Activated T-helper 1 cell treated with anti-CD3 and anti-CD28 coated beads, Interleukin-12 subunit alpha, Interleukin-12 subunit beta, Interleukin-2, Interleukin-4 antibody, amounts not matched to agents 30 ng/mL and 10 ng/mL and 1 ng/mL, durations not matched to agents 14 hours and 24 hours and 36 hours (primary cell): ENCODE measurements at places on chromosomes 2 and 18. TPM values are rescaled to one million over a fixed set of nuclear protein-coding genes. Genes with fewer than 3 reads are reported as not detected.

DNA sequence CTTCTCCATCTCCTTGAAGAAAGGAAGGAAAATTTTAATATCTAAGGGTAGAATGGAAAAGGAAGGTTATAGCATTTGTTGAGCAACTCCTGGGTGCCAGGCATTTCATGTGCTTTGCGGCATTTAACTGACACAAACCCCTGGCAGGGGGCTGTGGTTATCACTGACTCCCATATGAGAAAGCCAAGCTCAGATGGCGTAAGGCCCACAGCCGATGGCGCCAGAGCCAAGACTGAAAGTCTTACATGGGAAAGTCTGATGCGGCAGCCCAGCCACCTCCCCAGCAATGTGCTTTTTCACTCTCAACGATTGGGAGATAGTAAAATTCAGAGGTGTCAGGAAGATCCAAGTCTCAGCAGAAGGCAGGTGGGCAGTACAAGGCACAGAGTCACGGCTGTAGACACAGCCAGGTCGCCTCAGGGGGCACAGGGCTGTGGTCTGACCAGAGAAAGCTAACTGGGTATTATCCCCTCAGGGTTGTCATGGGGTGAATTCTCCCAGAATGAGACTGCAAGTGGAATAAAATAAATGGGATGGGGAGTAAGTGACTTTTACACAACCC, 324.2 kb upstream of the NCKAP5 start:
- no peak for DNase-seq

DNA sequence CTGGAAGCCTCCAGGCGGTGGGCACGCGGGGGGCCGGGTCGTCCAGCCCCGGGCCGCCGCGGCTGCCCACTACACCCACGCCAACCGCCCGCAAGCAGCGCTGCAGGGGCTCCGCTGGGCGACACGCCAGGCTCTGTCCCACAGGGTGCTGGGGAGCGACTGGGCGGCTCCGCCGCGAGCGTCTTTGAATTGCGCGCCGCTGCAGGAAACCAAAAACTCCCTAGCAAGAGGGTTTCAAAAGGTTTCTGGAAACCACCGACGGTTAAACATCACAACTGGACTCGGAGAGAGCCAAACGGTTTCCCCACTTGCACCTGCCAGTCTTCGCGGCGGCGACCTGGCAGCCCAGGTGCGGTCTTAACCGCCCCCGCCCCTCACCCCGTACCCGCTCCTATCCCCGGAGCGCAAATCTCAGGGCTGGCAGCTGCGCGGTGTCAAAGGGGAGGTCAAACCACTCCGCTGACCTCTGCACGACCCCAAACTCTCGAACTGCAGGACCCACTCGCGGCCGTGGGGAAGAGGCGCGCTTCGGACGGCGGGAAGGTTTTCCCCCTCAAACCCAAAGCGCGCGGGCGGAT, 1.0 kb downstream of the CXCR4 start:
- DNase-seq = peak; percentile 75

Gene PNO1
- total RNA-seq = 31.3 and 33.4 TPM in 2 replicates

DNA sequence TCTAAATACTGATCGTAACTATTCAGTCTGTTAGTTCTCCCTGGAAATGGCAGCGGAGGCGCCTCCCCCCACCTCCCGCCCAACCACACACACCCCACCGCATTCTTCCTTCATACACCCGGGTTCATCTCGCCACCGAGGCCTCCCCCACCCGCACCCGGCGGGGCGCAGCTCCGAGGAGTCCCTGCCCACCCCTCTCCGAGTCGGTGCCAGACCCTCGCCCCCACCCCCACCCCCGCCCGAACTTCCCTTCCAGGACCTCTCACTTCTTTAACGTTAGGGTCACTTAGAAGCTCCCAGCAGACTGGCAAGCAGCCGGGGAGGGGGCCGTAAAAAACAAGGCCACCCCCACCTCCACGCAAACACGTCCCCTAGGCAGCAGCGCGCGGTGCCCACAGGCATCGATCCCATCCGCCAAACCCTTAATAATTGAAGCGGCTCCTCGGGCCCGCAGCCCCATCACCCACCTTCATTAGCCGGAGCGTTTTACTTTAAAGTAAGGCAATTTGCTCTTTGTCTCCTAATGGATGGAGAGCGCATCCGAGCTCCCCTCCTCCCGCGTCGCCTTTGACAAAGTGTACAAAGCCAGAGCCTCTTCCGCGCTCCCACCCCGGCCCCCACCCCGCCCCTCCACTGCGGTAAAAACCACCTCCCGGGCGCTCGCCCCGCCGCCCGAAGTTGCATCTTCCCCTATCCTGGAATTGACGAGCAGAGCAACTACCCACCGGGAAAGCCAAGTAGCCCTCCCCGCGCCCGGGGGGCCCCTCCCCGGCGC, 624 bp downstream of the ZNF516 start:
- no peak for DNase-seq

GRCh38 chr2:206353685-206354084, 79.2 kb downstream of the ZDBF2 start:
- DNase-seq = no peak

- no peak for DNase-seq
Observed at GRCh38 chr2:205580212-205580987, 101.9 kb upstream of the NRP2 start.
